ENCODE measurements at places on chromosomes 16 and 17.

GRCh38 chr17:10871914-10872313 is 34.0 kb upstream of the PIRT start:
- DNase-seq: no peak

GRCh38 chr16:81318711-81319110 is 3.9 kb downstream of the GAN start:
- no peak for DNase-seq

GRCh38 chr16:88370365-88370764 is 12.4 kb upstream of the ZNF469 start:
- no peak for DNase-seq

DNA sequence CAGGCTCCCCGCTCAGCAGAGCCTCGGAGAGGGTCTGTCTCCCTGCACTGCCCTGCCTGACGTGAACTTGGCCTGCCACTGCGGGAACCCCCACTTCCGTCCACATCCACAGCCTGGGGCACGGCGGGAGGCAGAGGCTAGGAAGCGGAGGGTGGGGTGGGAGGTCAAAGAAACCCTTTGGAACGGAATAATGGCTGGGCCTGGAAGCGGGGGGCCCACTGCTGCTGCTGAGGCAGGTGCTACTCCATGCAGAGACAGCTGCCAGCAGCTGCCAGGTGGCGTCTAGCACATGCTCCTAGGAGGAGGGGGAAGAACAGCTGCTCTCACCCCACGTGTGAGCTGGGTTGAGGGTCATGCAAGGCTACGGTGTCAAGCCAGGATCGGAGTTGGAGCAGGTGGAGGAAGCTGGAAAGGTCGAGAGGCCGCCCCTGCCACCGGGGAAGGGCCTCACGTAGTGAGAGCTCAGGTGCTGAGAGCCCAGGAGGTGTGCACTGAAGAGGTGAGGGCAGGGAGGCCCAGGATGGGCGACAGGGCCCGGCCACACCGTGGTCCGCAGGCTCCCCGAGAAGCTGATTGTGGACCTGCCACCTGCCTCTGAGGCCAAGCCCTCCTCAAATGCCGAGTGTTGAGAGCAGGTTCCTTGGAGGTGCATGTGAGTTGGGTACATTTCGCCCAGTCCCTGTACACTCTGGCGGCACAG is 9.8 kb downstream of the FSCN2 start:
- DNase-seq: no peak

- no peak for DNase-seq
These were observed 26.1 kb downstream of the BCL7C start for GRCh38 chr16:30867747-30868146.

GRCh38 chr16:81896902-81897301 is 114.4 kb downstream of the SDR42E1 start:
- no peak for DNase-seq

GRCh38 chr16:71846431-71846830 is 655 bp downstream of the ATXN1L start:
- no peak for DNase-seq

DNA sequence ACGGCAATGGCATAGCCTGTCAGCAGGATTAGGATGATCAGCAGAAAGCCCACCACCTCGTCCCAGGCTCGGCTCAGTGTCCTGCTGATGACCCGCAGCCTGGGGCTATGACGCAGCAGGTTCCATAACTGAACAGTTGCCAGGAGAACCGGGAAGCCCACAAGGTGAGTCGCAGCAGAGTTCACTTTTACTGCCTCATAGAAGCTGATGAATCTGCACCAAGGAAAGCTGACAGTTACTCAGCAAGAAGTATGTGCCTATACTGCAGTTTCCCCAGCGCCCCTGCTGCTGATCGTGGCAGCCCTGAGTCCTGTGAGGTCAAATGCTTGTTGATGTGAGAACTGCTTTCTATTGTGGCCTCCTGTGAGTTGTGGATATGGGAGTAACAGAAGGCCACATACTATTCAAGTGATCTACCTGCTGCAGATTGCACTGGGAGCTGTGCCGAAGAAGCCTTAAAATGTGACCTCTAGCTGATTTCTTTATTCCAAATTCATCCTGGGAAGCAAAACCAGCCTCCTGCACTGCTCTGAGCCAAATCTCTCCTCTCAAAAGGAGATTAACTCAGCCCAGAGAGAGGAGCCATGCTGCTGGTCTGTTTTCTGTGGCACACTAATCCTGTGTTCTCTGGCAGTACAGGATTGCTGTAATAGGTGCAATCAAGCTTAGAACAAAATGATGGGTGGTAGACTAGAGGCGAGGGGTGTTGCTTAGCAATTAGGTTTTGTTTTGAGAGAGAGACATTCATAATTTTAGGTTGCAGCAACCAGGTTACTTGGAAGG is 38.8 kb downstream of the IST1 start:
- no peak for DNase-seq

GRCh38 chr17:66690166-66690565 is 144.8 kb upstream of the CACNG5 start:
- no peak for DNase-seq

DNA sequence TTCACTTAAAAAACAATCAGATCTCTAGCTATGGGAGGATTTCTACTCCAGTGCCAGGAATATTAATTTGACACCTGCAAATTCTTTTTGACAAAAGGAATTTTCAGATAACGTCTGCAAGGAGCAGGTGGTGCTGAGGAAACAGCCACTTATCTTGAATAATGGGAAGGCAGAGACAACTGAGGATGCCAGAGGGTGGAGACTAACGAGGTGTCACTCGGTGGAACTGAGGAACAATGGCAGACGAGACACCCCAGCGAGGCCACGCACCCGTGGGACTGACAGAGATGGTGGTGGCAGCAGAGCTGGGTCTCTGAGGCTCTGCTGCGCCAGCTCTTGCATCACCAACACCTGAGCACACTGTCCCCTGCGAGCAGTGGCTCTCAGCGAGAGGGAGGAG is 42.2 kb downstream of the VAC14 start:
- no peak for DNase-seq

DNA sequence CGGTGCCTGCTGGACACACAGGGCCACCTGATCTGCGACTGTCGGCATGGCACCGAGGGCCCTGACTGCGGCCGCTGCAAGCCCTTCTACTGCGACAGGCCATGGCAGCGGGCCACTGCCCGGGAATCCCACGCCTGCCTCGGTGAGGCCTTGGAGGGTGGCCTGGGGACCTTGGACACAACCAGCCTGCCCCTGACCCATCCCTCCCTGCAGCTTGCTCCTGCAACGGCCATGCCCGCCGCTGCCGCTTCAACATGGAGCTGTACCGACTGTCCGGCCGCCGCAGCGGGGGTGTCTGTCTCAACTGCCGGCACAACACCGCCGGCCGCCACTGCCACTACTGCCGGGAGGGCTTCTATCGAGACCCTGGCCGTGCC is 1.4 kb downstream of the NTN3 start:
- DNase-seq: no peak

DNA sequence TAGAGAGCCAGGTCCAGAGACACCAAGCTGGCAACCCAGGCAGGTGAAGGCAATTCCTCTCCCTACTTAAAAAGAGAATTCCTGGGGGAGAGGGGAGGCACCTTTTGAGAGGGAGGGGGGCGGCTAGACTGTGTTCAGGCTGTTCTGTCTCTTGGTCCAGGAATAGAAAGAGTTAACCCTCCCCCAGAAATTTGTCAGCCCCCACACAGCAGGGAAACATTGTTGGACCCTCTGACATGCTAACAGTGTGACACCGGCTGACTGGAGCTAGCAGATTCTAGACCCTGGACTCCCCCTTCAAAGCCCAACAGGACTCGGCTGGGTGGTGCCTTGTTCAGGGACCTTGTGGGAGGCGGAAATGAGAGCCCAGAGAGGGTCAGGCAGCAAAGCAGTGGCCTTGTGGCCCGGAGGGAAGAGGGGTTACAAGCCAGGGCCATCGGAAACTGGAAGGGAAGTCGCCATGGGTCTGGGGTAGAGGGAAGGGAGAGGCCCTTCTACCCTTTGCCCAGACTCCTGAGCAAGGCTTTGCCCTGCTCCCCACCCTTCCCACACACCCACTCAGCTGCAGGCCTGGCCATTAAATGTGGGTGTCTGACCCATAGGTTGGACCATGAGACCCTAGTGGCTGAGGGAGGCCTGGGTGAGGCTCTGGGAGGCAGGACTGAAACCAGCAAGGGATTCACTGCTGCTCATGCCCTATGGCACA is 44.6 kb downstream of the RAI1 start:
- DNase-seq: no peak

DNA sequence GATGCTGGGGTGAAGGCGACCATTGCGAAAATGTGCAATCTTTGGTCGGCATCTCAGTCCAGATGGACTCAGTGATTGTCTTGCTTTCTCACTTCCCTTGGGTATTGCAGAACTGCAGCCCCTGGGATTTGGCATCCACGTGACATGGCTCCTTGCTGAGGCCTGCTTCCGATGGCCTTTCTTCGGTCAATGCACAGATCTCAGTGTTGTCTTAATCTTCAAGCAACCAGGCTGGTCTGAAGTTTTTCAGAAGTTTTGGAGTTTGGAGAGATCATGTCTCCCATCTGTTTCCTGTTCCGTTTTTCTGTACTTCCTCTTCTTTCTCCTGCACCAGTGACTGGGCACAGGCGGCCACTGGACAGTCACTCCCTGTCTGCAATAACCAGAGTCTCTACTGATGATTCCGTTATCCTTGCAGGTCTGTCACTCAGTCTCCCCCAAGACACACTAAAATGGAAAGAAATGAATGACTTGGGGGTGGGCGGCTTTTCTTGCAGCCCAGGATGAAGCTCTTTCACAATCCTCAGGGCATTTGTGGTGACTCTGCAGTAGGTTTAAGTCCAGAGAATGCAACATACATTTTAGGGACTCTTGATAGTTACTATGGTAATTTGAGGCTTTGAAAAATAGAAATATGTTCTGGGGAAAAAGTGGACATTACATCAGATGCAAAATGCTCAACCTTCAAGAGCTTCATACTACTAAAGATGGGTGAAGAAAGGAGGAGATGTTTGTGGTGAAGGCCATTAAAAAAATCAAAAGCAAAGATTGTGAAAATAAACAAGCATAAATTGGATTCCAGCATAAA is 106.3 kb upstream of the ZFHX3 start:
- no peak for DNase-seq

DNA sequence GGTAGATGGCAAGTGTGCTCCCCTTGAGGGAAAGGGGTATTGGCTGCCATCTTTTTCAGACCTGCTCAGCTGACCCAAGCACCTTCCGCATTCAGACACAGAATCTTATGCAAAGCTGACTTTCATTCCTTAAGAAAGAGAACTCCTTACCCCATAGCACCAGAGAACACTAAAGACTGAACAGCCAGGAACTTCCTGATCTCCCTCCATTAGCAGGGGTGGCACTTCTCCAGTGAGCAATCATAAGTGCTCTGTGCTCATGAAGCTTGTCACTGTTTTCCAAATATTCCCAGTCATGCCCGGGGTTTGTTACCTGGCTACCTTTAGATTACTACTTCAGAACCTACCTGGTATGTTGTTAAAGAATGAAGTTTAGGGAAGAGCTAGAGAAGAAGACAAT is 11.9 kb downstream of the HSD17B2 start:
- DNase-seq: no peak

- DNase-seq: no peak
These were observed 2.7 kb upstream of the HAP1 start for GRCh38 chr17:41736983-41737679.

DNA sequence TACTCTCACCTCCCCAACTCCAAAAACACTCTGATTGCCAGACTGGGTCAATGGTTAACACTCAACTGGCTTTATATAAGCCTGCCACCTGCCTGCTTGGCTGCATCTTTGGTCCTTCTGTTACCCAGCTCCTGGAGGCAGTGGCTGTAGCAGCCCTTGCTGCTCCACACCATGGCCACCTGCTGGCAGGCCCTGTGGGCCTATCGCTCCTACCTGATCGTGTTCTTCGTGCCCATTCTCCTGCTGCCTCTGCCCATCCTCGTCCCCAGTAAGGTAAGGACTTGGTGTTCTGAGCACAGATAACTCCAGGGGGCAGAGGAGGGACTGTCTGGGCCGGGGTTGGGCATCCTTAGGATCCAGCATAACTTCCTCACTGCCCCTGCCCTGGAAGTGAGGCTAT is at the start of gene SLC13A2:
TSS of gene SLC13A2 (plus strand) at position 103 of the 400 bp plus-strand sequence. CDS start at position 172, 69 bp downstream.
- DNase-seq: no peak

DNA sequence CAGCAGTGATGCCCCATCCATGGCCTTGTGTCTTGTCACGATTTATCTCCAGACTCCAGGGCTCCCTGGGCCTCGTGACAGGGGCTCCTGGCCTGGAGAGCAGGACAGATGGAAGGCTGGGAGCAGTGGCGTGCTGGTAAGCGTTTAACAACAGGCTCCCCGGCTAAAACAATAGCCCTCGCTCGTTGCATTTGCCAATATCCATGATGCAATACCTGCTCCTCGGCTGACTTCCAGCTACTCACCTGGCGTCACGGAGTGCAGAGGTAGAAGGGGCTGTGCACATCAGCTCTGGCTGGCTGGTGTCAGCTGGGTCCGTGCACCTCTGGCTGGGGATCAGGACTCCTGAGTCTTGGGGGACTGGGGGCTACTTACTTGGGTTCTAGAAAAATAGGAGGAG is 1.5 kb upstream of the BICDL2 start:
- no peak for DNase-seq

Data from stimulated activated CD8-positive, alpha-beta memory T cell treated with anti-CD3 and anti-CD28 coated beads, Interleukin-7, amount 100 ng/mL, for 1 hour (primary cell).